ENCODE measurements at places on chromosomes 2 and 18.

- DNase-seq: no peak
Observed at GRCh38 chr2:77458216-77458615, 64.0 kb downstream of the LRRTM4 start.

- no peak for DNase-seq
Observed at GRCh38 chr18:12990641-12990966, 558 bp upstream of the CEP192 start.

GRCh38 chr2:11863513-11864328 lies 117.3 kb downstream of the LPIN1 start:
- DNase-seq: peak; percentile 96

GRCh38 chr2:36487947-36488346 lies 110.0 kb downstream of the FEZ2 start:
- DNase-seq: no peak

- DNase-seq: no peak
Observed at GRCh38 chr2:128545829-128546228, 227.2 kb upstream of the HS6ST1 start.

DNA sequence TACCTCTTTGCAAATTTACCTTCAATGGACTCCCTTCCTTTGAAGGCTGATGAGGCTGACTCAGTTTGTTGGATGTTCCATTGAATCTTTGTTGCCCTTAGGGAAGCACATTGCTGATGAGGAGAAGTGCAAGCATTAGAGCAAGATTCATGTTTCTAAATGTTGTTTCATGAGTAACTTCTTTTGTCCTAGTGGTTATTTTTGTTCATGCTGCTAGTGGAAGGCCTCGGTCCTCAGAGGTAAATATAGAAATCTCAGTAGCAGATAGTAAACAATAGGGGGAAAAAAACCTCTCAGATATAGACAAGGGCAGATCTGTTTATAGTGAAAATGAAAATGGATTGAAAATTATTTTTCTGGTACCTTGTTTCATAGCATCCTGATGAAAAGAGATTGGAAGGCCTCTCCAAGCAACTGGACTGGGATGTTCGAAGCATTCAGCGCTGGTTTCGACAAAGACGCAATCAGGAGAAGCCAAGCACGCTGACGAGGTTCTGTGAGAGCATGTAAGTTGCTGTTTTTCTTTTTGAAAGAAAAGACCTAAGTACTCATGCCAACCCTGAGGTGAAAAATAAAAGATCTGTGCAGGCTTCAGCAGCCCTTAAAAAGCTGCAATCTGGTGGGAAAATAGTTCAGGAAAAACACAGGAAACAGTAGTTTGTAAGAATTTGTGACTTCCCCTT lies 104.9 kb downstream of the CERS6 start:
- DNase-seq: no peak

DNA sequence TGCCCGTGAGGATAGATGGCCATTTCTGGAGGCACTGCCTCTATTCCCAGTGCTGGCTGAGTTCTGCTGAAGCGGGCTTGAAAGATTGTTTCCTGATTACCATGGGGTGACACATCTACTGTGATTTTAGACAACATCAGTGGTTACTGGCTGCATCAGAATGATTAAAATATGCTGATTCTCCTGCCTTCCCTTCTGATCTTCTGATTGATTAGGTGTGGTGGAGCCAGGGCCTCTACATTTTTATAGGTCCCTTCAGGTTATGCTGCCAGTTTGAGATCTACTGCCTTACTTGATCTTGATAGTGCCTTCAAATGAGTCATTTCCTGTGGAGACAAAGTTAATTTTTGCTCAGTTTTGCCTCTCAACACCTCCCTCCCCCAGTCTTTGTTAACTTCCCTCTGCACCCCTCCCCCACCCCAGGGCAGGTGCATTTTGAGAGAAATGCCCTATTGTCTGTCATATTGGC lies 31.6 kb upstream of the SNORC start:
- no peak for DNase-seq

DNA sequence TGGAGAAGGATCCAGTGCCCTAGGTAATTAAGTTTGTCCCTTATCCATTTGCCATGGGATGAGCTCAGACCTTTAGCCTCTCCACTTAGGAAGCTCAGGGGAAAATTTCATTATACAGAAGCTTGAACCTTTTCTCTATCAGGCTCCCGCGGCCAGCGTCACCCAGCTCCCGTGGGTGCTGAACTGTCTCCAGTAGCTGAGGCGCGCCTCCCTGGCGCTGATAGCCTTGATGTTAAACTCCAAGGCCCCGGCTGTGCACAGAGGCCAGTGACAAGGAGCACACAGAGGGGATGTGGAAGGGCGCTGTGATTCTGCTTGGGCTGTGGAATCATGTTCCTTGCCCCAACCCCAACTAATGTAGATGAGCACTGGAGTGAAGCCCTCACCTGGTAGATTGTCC lies 50.8 kb downstream of the NRP2 start:
- DNase-seq: no peak

DNA sequence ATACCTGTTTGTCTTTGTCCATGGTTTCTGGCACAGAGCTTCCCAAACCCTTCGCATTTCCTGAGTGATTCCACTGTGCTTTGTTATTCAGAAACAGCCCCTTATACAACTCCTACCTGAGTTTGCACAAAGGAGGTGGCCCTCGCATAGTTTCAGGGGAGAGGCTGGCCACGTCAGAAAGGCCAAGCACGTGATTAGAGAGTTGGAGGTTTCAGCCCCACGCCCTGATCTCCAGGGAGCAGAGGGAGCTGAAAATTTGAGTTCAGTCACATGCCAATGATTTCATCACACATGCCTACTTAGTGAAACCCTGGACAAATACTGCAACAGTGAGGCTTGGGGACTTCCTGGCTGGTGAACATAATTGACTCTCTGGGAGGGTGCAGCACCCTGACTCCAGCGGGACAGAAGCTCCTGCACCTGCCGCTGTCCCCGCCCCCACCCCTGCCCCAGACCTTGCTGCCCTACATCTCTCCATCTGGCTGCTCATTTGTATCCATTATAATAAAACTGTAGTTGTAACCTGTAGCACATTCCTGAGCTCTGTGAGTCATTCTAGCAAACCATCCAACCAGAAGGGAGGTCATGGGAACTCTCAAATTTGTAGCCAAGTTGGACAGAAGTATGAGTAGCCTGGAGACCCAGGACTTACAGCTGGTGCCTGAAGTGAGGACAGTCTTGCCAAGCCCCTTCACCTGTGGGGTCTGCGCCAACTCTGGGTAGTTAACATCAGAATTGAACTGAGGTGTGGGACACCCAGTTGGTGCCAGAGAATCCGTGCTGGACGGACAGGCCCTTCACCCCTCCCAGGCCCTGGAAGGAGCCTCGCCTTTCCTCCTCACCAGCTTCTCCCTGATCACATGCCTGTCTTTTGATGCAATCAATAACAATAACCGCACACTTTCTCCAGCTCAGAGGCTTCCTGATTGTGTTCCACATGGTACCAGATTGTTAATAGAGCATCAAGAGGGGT lies 224.3 kb downstream of the ANAPC1 start:
- DNase-seq: peak; percentile 89

GRCh38 chr2:2192091-2192955 lies 138.8 kb downstream of the MYT1L start:
- DNase-seq: no peak

DNA sequence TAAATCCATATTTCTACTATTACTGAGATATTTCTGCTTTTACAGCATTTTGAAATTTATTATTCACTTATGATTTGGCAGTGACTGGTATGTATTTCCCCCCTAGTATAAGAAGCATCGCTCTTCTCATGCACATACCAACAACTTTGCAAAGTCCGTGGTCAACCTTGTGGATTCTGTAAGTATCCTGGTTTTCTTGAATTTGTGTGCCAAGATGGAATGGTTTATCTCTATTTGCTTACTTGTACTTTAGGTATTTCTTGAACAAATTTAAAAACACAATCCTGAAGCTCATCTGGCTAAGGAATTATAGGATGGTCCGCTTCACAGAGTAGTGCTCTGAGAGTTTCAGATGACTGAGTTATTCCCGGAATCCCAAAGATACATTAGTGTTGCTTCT lies 85.0 kb upstream of the FAM237A start:
- no peak for DNase-seq

- no peak for DNase-seq
Observed at GRCh38 chr18:34959989-34960388, 81.2 kb upstream of the MAPRE2 start.

- DNase-seq: peak; percentile 35
Observed at GRCh38 chr2:224922142-224922727, 120.0 kb downstream of the DOCK10 start.

DNA sequence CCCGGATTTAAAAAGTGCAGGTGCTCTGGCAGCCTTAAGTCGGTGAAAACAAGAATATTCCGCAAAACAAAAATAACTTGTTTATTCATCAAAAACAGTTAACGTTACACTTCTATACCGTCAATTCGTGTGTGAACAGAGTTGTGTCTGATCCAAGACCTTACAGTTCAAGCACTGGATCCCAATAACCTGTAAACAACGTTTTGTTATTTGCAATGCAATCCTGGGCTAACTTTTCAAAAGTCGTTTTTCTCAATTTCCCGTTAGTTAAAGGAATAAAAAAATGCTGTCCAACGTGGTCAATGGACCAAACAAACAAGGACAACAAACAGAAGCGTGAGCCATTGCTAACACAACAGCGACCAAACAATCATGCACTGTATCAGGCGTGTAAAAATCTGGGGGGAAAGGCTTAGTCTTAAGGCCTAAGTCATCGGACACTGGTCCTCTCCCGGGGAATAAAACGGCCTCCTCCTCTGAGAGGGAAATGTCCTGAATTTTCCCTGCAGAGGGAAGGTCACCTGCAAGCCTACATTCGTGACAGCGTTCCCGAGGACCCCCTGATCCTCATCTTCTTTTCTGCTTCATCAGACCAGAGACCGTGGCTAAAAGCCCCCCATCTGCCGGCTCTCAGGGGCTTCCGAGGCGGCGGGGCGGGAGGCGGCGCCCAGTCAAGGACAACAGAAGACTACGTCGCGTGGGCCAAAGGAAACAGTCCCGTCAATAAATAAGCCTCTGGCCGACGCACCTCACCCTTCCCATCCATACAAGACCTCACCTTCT lies 490 bp downstream of the NDUFS1 start:
- DNase-seq: peak; percentile 23

GRCh38 chr2:177930916-177931315 lies 141.7 kb downstream of the PDE11A start:
- DNase-seq: no peak

- no peak for DNase-seq
Observed at GRCh38 chr18:64037812-64038414, 68.0 kb downstream of the SERPINB8 start.

DNA sequence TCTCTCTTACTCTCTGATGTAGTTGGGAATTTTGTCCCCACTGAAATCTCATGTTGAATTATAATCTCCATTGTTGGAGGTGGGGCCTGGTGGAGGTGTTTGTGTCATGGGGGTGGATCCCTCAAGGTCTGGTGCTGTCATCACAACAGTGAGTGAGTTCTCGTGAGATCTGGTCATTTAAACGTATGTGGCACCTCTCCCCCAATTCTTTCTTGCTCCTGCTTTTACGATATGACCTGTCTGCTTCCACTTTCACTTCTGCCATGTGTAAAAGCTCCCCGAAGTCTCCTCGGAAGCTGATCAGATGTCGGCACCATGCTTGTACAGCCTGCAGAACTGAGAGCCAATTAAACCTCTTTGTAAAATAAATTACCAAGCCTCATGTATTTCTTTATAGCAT lies 337.8 kb upstream of the CDH2 start:
- no peak for DNase-seq

DNA sequence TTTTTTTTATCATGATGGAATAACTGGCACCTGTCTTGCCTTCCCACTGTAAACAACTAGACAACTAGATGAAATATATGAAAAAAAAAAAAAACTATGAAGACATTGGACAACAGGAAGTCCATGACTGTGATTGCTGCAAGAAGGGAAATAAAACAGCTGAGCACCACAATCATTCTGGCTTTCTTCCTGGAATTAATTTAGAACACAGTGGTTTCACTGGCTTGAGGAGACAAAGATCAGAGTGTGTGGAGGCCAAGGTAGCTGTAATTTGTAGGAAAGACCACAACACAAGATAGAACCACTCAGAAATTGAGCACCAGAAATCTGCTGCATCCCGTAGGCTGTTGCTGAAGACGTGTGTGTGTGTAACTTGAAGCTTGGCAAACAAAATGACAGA lies 121.1 kb upstream of the PID1 start:
- peak; percentile 70 for DNase-seq

- peak; percentile 84 for DNase-seq
Observed at GRCh38 chr2:226903179-226903578, 67.3 kb downstream of the RHBDD1 start.

GRCh38 chr2:159961037-159961436 lies 101.4 kb downstream of the PLA2R1 start:
- no peak for DNase-seq

GRCh38 chr2:195337597-195337996 lies 319.4 kb upstream of the SLC39A10 start:
- DNase-seq: no peak

GRCh38 chr2:201258666-201259615 lies 1.4 kb upstream of the CASP8 start:
- DNase-seq: no peak

DNA sequence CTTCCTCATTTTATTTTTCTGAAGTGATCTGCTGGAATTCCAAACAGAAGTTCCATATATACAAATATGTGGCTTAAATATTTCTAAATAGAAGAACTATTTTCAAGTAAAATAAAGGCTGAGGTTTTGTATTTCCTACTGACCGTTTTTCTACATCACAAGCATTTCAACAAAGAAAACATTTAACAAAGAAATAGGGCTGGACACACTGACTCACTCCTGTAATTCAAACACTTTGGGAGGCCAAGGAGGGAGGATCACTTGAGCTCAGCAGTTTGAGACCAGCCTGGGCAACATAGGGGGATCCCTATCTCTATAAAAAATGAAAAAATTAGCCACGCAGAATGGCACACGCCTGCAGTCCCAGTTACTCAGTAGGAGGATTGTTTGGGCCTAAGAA lies 44.6 kb downstream of the TANK start:
- DNase-seq: no peak

DNA sequence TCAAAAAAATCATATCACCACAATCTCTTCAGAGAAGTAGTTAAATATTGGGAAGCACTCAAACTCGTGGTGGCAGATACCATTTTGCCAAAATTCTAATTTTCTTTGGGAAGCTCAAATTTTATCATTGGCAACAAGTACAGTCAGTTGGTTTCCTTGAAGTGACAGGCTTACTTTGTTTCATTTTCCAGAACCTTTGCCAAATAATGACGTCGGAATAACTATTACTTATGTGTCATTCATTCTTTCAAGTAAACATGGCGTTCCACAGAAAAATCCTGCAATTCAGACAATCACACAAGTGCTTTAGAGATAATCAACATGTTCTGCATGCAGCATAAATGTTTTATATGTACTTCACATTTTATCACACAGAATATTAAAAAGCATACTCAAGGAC lies 5.4 kb downstream of the TTLL4 start:
- peak; percentile 72 for DNase-seq

Data from fibroblast of gingiva (primary cell).